ENCODE measurements at places on chromosomes 7 and 10.

DNA sequence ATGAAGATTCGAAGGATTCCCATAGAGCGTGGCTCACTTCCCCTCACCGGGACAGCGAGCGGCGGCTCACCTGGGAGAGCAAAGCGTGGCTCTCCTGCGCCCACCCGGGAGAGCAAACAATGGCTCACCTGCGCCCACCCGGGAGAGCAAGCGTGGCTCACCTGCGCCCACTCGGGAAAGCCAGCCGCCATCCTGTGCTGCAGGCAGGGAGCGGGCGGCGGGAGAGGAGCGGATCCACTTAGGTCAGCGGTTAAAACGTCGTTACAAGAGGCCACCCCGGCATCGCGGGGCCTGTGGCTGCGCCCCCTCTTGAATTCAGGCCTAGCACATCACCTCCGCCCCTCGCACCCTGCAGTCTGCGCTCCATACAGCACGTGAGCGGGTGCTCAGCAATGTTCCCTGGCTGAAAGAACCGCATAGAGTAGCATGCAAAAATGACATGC is 461 bp upstream of the FIGNL1 start:
- DNase-seq, result no peak

DNA sequence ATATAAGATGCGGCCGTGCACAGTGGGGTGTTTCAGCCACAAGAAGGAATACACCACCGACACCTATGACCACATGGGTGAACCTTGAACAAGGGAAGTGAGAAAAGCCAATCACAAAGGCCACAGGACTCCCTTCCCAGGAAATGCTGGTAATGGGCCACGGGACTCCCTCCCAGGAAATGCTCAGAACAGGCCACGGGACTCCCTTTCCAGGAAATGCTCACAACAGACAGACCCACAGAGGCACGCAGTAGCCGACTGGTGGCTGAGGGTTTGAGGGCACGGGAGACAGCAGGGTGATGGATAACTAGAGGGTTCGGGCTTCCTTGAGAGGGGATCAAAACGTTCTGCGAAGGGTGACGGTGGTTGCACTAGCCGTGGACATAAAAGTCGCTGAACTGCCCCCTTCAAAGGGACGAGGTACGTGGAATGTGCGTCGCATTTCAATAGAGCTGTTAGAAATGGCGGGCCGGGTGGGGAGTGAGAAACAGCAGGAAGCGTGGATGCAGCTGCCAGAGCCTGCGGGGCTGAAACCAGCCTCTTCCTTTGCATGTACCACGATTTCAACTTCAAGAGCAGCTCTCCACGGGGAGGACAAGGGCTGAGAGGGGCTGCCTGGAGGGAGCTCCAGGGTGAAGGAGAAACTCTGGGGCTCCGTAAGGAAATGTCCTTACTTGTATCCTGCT is 274.0 kb downstream of the ELFN1 start:
- DNase-seq, result no peak

DNA sequence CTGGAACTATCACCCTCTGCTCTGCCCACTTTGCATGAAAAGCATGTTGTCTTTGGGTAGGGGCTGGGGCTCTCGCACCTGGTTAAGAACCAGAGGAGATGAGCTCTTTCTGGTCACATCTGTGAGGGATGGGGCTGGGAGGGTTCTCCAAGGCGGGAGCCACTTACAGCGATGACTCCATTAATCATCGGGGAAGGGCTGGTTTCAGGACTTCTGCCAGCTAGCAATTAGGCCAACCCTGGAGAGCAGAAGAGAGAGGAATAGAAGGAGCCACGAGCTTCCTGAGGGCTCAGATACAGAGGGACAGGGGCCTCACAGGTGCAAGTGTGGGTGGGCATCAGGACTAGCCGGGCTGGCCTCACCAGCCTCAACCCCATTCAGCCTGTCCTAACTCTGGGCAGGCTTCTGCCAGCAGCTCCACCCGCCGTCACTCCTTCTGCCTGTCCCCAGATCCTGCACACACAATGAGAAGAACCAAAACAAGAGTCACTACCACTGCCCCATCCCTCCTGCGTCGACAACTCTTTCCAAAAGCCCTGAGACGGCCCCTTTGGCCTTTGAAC is 8.4 kb downstream of the AQP1 start:
- no peak for DNase-seq

GRCh38 chr10:52082307-52082706 is 231.8 kb upstream of the DKK1 start:
- DNase-seq, result no peak

GRCh38 chr10:30781670-30782121 is 152.1 kb upstream of the LYZL2 start:
- DNase-seq, result no peak

GRCh38 chr7:143490717-143491306 is 13.1 kb downstream of the TAS2R41 start:
- DNase-seq, result no peak

DNA sequence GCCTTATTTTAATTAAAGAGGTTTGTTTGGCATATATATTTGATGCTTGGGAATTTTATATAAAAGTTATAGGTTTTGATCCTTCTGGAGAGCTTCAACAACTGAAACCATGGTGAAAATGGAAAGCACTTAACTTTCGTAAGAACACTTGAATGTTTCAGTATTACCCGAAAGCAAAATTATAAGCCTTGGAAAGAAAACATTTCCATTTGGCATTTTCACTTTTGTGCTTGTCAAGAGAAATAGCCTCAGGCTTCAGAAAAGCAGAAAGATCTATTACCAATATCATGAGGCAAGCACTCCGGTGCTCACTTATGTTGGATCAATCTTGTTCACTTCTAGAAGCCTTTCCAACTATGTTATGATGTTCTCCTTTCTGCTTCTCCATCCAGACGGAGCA is 256.0 kb downstream of the TRIL start:
- DNase-seq, result no peak

DNA sequence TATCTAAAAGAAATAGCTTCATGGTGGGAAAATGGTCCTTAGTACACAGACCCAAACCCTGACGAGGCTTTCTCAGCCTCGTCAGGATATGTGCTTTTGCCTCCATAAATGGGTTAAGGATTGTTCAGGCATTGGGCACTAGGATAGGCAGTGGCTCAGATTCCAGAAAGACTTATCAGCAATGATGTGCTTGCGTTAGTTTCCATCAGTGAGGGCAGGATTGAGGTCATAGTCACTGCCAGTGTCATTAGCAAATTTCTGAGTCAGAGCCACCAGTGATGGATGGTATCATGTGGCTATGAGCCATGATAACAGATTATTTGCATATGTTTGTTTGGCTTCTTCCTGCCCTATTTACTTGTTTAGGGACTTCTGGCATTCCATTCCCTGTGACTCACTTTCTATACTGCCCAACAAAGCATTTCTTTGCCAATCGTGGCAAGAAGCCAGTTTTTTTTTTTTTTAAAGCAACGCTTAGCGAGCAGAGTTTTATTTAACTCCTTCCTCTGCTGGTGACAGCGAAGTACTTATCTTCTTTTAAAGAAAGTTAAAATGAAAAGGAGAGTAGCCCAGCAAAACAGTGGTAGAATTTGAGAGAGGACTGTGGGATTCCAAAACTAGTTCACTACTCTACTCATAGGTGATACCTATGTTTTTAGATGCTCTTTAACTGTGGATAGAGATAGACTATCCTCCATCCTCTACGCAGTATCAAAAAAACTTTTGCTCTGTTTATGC is 44.4 kb downstream of the MYPN start:
- DNase-seq, result no peak

- no peak for DNase-seq
Observed at GRCh38 chr7:135706038-135706742, 21.8 kb downstream of the SLC13A4 start.

DNA sequence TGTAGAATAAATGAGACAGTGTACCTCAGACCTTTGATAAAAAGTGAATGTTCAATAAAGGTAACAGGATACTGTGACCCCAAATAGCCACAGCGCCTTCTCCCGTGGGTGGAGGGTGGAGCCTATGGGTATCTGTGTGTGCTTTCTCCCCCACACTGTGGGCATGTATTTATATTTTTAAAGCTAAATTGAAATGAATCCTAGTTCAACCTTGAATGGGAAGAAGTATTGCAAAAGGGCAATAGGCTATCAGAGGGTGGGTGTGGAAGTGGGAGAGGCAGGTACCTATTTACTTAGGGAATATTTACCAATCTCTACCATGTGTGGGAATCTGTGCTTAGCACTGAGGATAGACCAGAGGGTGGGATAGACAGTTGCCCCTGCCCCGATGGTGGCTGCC is 68.9 kb downstream of the PFKFB3 start:
- DNase-seq, result no peak

DNA sequence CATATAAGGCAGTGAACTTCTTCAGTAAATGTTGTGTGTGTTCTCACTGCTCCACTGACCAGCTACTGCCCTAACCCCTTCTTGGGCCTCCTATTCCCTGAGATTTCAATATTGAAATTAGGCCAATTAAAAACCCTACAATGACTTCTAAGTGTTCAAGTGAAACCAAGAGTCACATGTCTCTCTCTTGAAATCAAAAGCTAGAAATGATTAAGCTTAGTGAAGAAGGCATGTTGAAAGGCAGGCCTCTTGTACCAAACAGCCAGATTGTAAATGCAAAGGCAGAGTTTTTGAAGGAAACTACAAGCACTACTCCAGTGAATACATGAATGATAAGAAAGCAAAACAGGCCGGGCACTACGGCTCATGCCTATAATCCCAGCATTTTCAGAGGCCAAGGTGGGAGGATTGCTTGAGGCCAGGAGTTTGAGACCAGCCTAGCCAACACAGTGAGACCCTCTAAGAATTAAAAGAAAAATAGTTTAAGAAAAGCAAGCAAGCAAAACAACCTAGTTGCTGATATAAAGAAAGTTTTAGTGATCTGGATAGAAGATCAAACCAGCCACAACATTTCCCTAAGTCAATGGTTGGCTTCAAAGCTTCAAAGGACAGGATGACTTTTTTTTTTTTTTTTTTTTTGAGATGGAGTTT is 22.3 kb downstream of the BRAF start:
- DNase-seq, result no peak

DNA sequence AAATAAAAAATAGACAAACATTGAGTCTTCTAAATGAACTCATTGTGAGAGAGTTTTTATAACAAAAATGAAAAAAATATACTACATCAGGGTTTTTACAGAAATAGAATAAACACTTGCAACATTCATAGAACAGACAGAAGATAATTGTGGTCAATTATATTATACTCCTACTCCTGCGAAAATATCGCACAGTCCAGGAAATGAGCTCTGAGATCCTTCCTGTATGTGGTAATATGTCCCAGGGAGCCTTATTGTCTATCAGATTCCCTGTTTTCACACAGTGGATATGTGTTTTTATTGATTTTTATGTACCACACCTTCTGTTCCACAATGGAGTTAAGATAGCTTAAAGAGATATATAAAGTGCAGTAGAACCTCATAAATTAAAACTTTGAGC is 27.5 kb upstream of the RELN start:
- no peak for DNase-seq

DNA sequence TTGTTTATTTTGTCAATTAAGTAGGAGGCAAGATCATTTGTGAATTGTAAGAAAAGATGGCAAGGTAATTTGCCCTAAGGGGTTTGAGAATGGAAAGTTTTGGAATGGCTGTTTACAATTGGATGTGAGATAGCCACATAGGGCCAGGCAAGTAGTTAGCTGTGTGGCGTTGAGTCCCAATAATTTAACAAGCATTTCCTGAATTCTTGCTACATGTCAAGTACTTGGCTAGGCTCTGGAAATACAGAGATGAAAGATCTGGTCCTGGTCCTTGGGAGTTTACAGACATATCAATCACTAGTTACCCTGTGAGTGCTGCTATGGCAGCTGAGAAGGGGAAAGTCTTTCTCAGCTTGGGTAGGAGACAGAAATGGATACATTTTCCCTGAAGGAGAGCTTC is 401.6 kb downstream of the SUGCT start:
- no peak for DNase-seq

DNA sequence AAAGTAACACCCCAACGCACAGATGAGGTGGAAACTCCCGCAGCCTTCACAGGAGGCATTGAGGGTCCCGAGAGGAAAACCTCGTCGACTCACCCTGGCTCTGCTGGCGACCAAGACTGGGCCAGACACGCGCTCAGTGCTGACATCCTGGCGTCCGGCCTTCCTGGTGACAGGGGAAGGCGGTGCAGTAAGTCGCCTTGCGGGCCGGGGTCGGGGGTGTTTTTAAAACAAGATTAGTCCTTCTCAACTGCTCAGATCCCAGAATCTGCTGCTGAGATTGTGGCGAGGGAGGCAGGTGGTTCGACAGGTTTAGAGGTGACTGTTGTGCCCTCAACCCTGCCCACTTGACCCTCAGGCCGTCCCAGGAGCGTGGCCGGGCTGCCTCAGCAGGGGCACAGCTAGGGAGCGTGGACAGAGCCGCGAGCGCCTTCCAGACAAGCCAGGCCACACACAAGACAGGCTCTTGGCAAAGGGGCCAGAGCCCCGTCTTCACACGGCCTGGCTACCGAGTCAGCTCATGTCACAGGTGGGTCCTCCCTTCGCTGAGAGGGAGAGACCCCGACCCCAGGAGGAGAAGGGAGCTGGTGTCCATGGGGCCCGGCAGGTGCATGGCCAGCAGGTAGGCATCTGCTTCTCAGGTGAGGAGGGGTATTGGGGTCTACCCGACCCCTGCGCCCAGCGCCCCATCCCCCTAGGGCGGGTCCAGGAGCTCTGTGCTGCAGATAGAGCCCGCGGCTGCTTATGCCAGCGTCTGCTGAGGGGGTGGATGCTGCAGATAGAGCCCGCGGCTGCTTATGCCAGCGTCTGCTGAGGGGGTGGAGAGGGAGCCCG is 81.6 kb downstream of the DNAJB6 start:
- no peak for DNase-seq

- no peak for DNase-seq
Observed at GRCh38 chr10:128898133-128898915, 568.7 kb upstream of the MGMT start.

GRCh38 chr10:90205340-90205739 is 503.9 kb downstream of the KIF20B start:
- DNase-seq, result no peak

GRCh38 chr7:7819442-7820247 is 101.2 kb upstream of the RPA3 start:
- no peak for DNase-seq

- no peak for DNase-seq
Observed at GRCh38 chr7:123924941-123925340, at the start of gene SPAM1. Gene SPAM1 (plus strand): TSS chr7:123925241. CDS start chr7:123953571, 28,330 bp downstream.

DNA sequence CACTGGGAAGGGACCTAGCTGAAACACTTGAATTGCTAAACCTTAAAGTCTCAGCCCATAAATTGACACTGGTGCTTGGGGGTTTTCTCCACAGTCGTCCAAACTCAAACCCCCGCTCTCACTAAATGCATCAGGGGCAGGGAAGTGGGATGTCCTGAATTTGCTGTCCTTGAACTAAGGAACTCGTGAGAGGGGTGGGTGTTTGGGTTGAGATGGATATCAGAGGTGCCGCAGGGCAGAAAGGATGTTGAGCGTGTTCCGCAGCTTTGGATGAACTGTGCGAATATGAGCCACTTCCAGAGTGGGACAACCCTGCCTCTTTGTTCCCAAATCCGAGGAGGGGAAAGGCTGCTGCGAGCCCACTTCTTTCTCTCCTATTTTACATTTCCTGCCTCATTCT is 90.3 kb upstream of the LYZL2 start:
- DNase-seq, result no peak

GRCh38 chr10:37681617-37681999 is 175.8 kb downstream of the ZNF248 start:
- no peak for DNase-seq

GRCh38 chr7:151850491-151851124 is 26.3 kb downstream of the PRKAG2 start:
- DNase-seq, result no peak

Measured in activated CD4-positive, alpha-beta T cell treated with anti-CD3 and anti-CD28 coated beads for 1 hour (primary cell).